ENCODE measurements at places on chromosomes 16 and 17. TPM values are rescaled to one million over a fixed set of nuclear protein-coding genes. Genes with fewer than 3 reads are reported as not detected.

- no peak for DNase-seq
Measured at GRCh38 chr16:31461201-31461920, 2.1 kb downstream of the ARMC5 start.

- DNase-seq: no peak
Measured at GRCh38 chr17:38577645-38578173, 28.0 kb downstream of the SRCIN1 start.

DNA sequence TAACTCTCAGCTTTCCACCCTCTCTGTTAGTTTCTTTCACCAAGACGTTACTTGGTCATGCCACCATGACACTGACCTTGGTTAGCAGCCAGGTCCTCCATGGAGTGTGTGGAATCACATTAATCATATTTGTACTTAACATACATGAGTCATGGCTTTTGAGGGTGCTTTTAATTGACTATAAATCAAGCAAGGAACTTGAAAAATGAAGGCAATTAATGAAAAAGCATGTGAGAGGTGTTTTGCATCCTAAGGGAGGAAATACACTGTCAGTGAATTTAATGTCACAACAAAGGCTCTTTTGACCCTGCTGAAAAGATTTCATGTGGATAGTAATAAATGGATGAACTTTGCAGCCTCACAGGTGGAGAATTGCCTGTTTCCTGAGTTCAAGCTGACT lies 240.7 kb downstream of the CDH13 start:
- DNase-seq: no peak

CACNG1 gene
- total RNA-seq: 44.4 TPM

Data from tongue (tissue), 3 donors.